ENCODE measurements at places on chromosomes 7 and 10.
A peak's percentile ranks its signal among the peaks of the same experiment; 100 is the strongest.

- DNase-seq, result no peak
These were observed 71.9 kb downstream of the WIPF3 start for GRCh38 chr7:29878081-29878688.

GRCh38 chr7:130070861-130071622, 708 bp downstream of the KLHDC10 start:
- no peak for DNase-seq

DNA sequence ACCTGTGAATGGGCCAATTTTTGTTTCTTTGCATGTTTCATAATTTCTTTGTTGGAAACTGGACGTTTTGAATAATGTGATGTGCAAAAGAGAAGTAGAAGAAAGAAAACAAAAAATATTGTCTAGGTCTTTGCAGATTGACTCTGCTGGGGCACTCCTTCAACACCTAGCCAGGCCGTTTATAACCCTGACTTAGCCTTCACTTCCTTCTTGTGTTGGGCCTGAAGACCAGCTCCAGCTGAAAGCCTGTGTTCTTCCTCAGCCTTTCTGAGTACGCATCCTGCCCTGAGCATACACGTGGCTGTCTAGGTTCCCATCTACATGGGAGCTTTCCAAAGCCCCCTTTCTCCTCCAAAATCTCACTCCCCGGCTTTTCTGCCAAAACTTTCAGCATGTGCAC, 41.9 kb downstream of the LMTK2 start:
- no peak for DNase-seq

DNA sequence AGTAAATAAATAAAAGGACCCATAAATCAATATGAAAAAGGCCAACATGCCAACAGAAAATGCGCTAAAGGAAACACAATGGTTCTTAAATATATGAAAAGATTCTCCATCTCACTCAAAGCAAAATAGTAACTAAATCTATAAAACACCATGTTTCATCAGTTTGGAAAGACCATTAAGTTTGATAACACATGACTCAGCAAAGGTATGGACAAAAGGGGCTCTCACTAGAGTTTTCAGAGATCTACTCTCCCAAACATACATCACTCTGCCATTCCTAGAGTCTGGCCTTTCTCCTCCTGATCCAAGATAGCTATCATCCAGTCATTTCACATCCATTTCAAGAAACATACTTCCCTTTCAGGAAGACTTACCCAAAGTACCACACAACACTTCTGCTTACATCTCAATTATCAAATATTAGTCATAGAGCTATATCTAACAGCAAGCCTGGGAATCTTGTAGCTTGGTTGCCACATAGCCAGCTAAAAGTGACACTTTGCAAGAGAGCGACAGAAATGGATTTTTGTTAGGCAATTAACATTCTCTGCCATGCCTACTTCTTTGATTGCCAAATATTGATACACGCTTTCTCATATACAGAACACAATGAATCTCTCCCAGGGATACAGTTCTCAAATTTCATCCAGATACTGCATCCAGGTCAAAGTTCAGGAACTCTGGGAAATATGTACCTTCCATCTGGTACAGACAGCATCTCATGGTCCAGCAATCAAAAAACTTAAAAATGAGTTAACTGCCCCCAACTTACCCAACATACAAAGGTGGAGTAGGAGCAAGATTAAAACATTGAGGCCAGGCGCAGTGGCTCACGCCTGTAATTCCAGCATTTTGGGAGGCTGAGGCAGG, 28.8 kb downstream of the TOMM7 start:
- DNase-seq, result no peak

- DNase-seq, result no peak
These were observed 19.5 kb downstream of the HSPA12A start for GRCh38 chr10:116722736-116723427.

DNA sequence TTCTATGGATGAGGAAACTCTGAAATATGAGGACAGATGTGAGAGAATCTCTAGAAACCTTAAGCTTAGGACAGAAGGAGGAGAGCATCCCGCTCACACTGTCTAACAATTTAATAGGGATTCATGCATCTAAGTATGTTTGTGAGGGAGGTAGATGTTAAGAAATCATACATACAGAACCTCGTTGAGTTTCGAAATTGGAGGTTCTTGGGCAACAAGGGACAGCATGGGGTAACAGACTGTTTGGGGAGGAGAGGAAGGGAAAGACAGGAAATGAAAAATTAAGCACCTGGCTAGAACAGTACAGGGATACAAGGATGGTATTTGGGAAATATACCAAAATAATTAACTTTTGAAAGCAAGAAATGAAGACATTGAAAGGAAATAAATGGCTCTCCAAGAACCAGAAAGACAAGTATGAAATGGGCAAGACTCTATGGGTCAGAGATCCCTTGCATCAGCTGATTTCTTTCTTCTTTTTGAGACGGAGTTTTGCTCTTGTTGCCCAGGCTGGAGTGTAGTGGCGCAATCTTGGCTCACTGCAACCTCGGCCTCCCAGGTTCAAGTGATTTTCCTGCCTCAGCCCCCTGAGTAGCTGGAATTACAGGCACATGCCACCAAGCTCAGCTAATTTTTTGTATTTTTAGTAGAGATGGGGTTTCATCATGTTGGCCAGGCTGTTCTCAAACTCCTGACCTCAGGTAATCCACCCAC, 207.9 kb downstream of the CTNNA3 start:
- no peak for DNase-seq

DNA sequence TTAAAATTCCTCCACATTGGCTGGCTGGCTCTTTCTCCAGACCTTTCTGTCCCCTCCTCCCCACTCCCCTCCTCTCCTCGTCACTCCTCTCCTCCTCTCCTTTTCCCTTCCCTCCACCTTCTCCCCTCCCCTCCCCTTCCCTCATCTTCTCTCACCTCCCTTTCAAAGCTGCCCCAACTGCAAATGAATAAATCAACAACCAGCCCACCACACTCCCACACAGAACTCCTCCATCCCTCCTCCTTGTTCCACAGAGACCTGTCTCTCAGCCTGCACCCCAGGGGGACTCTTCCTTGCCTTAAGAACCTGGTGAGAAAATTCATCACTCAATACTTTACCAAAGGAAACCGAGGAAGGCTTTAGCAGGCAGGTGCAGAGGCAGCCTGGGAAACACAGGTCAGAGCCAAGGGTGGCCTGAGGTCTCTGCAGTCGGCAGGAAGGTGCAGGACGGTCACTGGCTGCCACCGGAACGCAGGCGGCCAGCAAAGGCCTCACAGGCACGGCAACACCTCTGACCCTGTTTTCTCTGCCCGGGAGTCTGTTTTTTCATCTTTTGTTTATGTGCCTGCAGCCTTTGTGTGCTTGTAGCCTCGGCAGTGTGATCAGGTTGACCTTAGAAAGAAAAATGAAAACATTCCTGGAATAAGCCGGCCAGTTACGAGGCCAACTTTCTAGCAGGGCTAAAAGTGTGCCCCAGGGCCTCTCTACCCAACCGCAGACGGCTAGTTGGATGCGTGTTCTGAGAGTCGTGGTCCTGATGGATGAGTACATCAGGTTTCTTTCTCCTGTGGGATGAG, 207.6 kb upstream of the KLF6 start:
- DNase-seq, result no peak

GRCh38 chr10:118914629-118915028, 114.9 kb upstream of the NANOS1 start:
- no peak for DNase-seq

DNA sequence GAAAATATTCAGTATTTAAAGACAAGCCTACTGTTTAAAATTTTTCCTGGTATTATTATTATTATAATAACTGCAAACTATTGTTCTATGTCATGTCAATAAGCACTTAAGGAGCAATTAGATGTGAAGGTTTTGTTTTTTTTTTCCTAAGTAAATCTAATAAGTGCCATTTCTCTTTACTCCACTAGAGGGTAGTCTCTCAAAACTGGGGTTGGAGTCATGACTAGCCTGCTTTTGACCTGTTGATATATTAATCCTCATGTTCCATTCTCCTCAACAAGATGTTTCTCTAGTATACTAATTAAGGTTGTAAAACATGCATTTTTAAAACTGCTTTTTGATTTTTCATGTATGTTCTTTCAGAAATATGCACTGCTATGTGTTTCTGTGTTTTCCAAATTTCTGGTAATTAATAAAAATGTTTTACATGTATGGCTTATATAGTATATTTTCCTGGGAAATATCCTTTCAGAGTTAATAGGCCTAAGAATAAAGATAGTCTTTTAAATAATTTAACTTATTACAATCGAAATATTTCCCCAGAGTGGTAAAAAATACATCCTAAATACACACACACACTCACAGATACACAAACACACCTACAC, 1.0 kb upstream of the LRRN3 start:
- peak; percentile 75 for DNase-seq

- DNase-seq, result no peak
These were observed 88.9 kb upstream of the CSTF2T start for GRCh38 chr10:51788273-51788672.

Measured in HAP-1 (cell line).